HCT116 (cell line): ENCODE measurements at places on chromosomes 6 and 20.
A peak's percentile ranks its signal among the peaks of the same experiment; 100 is the strongest.

DNA sequence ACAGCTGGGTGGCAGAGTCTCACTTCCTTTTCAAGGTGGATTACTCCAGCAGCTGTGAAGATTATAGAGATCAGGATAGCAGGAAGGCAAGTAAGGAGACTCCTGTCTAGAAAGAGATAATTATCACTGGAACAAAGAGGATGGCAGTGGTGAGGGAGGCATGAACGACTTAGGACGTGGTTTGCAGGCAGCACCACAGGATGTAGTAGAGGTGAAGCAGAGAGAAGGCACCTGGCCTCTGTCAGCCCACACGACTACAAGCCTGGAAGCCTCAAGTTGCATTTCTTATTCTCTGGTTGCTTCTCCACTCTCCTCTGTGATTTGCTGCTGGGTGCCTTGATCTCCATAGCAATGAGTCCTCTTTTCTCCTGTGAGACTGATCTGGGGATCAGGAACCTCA, 62.7 kb downstream of the TSHZ2 start:
- no peak for DNase-seq

GRCh38 chr6:147177286-147177685, 26.9 kb upstream of the STXBP5 start:
- no peak for DNase-seq

DNA sequence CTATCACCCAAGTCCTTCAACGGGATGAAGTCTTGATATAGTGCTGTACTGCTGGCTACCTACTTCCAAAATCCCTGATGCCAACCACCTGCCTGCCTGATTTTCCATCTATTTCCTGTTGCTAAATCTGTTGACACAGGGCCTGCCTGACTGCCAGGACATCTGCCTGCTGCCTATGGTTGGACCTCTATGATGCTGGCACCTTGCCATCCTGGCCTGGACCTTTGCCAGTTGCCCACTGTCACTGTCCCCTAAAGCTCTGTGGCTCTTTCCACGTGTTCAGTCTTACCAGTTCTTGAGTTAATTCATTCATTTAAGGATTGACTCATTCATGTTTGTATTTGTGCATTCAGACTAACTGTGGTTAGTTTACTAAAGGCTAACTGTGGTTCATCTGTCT, 9.2 kb upstream of the RGS17 start:
- DNase-seq, result no peak

DNA sequence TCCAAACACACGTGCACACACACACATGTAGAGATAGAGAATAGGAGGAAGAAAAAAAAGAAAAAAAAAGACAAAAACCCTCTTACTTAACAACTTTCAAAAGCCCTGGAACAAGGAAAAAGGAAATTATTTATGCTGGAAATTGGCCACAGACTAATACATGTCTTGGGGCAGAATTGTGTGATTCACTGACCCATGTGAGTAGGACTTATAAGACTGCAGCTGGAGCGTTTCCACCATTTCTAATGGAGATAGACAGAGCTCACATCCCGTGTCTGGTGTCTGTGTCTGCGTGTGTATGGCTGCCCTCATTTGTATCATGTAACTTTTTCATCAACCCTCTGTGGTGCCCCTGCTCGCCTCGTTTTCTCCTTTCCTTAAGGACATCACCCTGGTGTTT, 99.8 kb upstream of the PDE10A start:
- DNase-seq, result no peak

DNA sequence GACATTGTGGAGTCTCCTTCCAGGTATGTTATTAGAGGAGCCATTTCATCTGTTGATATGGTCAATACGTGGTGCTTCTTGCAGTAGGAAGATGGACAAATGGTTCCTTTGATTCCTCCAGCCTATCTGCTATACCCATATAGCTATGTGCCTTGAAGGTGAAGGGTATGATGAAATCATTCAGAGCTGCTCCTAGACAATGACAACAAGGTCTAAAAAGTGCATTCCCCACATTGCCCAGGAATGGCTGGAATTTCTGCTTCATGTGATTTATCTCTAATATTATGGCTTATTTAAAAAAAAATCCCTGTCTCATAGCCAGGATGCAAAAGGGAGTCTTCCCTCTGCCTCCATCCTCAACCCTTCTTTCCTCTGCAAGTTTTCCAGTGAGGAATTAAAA, 14.1 kb downstream of the DAAM2 start:
- DNase-seq, result no peak

DNA sequence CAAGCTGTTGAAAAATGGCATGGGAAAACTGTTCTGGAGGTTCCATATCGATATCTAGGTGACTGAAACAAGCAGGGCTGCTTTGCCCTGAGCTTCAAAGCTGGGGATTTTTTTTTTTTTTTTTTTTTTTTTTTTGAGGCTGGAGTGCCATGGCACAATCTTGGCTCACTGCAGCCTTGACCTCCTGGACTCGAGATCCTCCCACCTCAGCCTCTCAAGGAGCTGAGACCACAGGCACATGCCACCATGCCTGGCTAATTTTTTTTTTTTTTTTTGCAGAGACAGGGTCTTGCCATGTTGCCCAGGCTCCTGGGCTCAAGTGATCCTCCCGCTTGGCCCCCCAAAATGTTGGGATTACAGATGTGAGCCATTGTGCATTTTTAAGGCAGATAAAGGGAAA, 11.0 kb downstream of the ERGIC3 start:
- DNase-seq, result no peak

DNA sequence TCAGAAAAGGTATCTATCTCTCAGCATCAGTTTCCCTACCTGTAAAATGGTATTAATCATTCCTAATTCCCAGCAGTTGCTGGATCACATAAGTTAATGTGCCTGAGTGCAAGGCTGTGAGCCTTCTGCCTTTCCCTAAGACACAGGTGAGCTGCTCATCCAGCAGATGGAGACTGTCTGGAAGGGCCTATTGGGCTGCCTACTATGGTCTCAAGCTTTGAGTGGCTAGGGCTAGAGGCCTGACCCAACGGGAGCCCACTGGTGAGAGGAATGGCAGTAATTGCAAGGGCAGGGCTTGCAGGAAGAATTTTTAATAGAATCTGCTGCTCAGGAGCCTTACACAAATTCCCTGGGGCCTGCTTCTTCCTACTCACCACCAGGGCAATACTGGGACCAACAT, 4.3 kb downstream of the KHDC1 start:
- DNase-seq, result no peak

- DNase-seq, result no peak
These were observed 520 bp downstream of the SLC24A3 start for GRCh38 chr20:19212821-19213502.

DNA sequence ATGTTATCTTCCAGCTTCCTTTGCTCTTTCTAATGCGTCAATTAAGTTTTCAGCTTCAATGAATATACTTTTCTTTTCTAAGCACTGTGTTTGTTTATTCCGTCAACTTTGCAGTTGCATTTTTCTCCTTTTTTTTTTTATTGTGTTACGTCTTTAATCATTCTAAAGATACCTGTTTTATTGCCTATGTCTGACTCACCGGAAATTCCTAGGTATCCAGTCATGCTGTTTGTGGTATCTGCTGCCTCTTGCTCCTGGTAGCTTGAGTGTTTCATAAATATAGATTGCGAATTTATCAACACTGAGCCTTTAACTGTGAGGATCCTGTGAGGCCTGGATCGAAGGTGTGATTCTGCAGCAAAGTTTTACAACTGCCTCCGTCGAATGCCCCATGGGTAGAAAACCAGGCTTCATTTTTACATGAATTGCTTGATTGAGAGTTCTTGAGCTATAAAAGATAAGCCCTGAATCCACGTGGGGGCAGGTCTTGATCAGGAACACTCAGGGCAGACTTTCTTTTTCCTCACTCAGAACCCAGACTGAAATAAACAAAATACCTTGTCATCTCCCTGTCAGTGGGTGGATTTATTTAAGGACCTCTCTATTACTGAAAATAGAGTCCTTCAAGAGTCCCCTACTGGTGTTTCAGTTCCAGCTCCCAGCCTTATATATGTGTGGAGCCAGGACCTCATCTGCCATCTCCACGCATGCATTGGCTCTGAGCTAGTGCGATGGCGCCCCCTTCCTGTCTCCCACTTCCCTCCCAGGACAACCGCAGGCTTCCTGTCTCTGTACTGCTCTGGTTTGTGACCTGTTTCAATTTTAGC, 60.1 kb upstream of the LRRC1 start:
- DNase-seq, result peak; percentile 92

GRCh38 chr20:23515250-23515939, 24.5 kb downstream of the CST8 start:
- DNase-seq, result no peak

DNA sequence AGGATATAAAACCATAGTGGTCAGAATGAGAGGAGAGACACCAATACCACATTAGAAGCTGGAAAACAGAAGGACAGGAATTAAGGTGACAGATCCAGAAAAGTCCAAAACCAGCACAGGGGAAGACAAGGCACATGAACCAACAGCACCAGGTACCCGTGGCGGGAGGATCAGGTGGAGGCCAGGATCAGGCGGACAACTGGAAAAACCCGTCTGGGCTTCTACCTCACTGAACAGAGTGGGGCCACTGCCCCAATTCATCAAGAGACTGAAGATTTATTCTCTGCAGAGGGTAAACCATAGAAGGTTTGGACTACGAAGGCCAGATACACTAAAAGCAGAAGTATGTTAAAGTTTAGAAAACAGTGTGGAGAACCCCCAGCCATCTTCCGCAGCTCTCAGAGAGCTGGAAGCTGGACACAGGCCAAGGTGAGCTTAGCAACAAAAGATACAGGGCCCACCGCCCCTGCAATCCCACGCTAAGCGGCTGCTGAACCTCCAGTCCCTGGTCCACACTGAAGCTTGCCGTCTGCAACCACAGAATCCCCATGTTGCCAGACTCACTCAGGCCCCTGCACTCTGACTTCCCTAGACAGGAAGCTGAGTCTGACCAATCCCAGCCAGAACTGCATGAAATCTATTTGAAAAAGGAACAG, 29.9 kb downstream of the ABHD12 start:
- DNase-seq, result no peak

- no peak for DNase-seq
These were observed 19.2 kb upstream of the ZSCAN16 start for GRCh38 chr6:28105245-28105639.

DNA sequence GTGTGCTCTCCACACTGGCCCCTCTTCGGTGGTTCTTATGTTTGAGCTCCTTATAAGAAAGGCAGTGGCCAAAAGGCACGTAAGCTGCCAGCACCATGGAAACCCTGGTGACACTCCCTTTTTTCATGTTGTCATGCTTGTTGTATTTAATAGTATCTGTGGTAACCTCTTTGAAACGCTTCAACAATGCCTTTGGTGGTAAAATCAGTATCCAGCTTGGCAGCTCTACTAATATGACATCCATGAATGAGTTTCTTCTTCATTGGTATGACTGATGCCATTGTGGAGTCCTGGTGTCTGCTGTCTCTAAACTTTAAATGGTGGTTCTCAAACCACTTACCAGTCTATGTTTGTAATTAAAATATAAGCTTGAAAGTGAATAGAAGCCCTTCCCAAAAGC, 10.7 kb upstream of the MYLK2 start:
- DNase-seq, result no peak

- no peak for DNase-seq
These were observed 194.5 kb upstream of the KHDRBS2 start for GRCh38 chr6:62480544-62480943.

GRCh38 chr20:46767127-46767761, 57.8 kb downstream of the SLC2A10 start:
- DNase-seq, result peak; percentile 46

DNA sequence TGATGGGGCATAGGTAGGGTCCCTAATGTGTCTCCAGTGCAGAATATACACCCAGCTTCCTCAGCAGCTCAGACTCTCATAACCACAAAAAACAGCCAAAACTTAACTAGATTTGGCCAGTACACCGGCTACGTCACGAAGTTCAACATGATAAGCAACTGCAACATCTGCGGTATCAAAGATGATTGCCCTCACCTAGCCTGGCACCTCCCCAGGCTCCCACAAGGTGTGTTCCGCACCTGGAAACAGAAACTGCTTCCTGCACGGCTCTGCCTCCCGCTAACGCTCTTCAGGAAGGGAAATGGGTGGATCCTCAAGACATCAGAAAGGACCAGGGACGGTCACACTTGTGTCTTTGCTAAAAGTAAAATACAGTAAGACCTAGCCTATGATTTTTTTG, 9.5 kb downstream of the TXNDC5 start:
- no peak for DNase-seq

DNA sequence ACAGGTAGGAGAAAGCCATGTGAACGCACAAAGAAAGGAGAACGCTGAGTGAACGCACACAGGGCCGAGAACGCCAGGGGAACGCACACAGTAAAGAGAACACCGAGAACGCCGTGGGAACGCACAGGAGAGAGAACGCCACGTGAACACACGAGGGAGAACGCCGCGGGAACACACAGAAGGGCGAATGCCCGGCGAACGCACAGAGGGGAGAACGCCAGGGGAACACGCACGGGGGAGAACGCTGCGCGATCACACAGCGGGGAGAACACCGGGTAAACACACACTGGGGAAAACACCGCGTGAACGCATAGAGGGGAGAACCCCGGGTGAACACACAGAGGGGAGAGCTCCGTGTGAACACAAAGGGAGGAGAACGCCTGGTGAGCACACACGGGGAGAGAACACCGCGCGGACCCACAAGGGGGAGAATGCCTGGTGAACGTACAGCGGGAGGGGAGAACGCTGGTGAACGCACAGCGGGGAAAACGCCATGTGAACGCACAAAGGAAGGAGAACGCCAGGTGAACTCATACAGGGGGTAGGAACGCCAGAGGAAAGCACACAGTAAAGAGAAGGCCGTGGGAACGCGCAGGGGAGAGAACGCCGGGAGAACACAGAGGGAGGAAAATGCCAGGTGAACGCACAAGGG, 55.3 kb downstream of the RNASET2 start:
- DNase-seq, result no peak

- DNase-seq, result no peak
These were observed 79.2 kb upstream of the PHACTR2 start for GRCh38 chr6:143598466-143599080.

DNA sequence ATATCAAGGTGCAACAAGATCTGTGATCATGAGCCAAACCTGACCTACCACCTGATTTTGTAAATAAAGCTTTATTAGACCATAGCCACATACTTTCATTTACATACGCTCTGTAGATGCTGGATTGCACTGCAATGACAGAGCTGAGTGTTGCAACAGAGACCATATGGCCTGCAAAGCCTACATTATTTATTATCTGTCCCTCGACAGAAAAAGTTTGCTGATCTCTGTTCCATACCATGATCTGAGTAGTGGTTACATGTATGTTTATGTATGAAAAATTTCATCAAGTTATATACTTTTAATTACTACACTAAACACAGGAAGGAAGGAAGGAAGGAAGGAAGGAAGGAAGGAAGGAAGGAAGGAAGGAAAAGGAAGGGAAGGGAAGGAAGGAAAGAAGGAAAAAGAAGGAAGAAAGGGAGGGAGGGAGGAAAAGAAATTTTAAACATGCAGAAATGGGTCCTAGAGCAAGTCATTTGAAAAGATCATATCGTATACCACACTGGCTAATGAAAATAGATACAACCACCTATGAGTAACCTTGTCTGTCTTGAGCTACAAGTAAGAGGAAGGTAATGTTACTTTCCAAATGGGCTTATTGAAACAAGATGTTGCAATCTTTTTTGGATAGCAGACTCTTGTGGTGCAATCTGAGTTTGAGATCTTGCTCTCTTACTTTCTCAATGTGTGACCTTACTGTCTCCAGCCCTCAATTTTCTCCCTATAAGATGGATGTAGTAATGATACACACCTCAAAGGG, 441.0 kb downstream of the KIF16B start:
- no peak for DNase-seq

GRCh38 chr20:3843490-3843889, 3.1 kb upstream of the MAVS start:
- peak; percentile 43 for DNase-seq

GRCh38 chr6:15150207-15150606, 95.7 kb upstream of the JARID2 start:
- DNase-seq, result no peak
